ENCODE measurements at places on chromosomes 11 and 22. TPM values are rescaled to one million over a fixed set of nuclear protein-coding genes. Genes with fewer than 3 reads are reported as not detected.

GDPD4 gene
- total RNA-seq: not detected

KRTAP5-8 gene
- total RNA-seq: not detected

LMNTD2 gene
- total RNA-seq: 1.0 TPM

TSSK2 gene
- not detected for total RNA-seq

TSKU gene
- 19.2 TPM for total RNA-seq

DNA sequence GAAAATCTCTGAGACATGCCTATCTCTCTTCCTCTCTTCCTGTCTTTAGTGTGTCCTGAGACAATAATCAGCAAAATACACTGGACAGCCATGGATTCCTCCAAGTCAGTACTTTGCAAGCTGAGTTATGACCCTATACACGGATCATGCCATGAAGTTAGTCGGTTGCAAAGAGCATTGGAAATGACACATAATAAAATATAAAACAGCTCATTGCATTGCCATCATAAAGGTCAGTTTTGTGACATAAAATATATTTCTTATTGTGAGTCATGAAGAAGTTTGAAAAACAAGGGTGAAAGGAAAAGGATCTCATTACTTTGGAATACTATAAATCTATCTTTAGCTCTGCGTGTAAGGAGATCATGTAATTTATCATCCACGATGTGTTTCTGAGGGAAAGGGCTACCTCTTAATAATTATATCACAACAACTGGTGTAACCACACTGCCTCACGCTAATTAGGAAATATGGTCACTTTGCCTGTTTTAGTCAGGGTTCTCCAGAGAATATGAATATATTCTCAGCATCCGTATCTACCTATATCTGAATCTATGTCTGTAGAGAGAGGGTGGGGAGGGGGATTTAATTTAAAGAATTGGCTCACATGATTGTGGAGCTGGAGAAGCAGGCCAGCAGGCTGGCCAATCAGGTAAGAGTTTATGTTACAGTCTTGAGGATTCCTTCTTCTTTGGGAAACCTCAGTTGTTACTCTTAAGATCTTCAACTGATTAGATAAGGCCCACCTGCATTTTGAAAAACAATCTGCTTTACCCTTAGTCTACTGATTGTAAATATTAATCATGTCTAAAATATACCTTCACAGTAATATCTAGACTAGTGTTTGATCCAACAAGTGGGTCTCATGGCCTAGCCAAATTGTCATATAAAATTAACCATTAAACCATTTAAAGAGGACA is 198.8 kb downstream of the FAT3 start:
- DNase-seq: no peak
- H3K27ac ChIP-seq: no peak overlapping the region
- H3K4me3 ChIP-seq: no peak overlapping the region
- H3K27me3 ChIP-seq: no peaks in the 10 kb centered on the region

GRCh38 chr11:95655536-95655935 is 134.0 kb downstream of the FAM76B start:
- no peaks in the 10 kb centered on the region for H3K27me3 ChIP-seq
- no peak overlapping the region for H3K27ac ChIP-seq
- H3K36me3 ChIP-seq: no peaks in the 10 kb centered on the region
- H3K4me3 ChIP-seq: no peak overlapping the region

DNA sequence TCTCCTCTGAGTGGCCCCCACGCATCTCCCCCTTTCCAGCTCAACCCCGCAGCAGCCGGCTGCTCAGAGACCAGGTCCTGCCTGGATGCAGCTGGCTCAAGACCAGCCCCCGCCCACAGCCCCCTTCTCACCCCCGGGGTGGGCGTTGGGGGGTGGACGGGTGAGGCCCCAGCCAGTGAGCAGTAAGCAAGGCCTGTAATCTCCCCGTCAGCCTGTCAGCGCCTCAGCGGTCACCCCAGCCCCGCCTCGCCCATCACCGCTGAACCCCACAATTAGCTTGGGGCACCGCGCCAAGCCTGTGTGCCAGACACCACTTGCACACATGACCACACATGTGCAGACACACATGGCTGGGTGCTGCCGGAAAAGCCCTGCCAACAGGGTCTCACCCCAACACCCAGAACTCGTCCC is 5.9 kb downstream of the PLXNB2 start:
- peak overlapping the region; percentile 11 for H3K4me3 ChIP-seq
- DNase-seq: no peak
- H3K36me3 ChIP-seq: no peaks in the 10 kb centered on the region

DNA sequence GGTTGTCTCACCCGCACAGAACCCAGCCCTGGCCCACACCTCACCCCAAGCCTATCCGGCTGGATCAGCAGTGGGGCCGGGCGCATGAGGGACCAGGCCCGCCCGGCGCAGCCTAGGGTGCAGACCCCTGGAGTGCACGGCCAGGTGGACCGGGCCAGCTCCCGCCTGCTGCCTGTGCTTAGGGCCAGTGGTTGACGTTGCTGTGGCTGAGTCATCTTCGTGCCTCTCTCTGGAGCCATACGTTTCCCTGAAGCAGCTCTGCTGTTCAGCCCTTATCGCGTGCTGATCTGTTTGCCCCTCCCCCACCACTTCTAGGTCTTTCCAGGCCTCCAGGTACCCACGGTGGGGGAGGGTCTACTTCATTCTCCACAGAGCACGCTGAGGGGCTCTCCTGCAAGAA is 39.5 kb downstream of the CDKN1C start:
- H3K36me3 ChIP-seq: no peaks in the 10 kb centered on the region
- no peak for DNase-seq
- no peaks in the 10 kb centered on the region for H3K27me3 ChIP-seq
- H3K4me3 ChIP-seq: no peak overlapping the region

GRCh38 chr11:128917144-128917724 is 25.4 kb downstream of the TP53AIP1 start:
- H3K4me1 ChIP-seq: no peaks in the 10 kb centered on the region
- no peak for DNase-seq
- H3K27me3 ChIP-seq: no peaks in the 10 kb centered on the region
- H3K36me3 ChIP-seq: no peaks in the 10 kb centered on the region
- no peak overlapping the region for H3K4me3 ChIP-seq

DNA sequence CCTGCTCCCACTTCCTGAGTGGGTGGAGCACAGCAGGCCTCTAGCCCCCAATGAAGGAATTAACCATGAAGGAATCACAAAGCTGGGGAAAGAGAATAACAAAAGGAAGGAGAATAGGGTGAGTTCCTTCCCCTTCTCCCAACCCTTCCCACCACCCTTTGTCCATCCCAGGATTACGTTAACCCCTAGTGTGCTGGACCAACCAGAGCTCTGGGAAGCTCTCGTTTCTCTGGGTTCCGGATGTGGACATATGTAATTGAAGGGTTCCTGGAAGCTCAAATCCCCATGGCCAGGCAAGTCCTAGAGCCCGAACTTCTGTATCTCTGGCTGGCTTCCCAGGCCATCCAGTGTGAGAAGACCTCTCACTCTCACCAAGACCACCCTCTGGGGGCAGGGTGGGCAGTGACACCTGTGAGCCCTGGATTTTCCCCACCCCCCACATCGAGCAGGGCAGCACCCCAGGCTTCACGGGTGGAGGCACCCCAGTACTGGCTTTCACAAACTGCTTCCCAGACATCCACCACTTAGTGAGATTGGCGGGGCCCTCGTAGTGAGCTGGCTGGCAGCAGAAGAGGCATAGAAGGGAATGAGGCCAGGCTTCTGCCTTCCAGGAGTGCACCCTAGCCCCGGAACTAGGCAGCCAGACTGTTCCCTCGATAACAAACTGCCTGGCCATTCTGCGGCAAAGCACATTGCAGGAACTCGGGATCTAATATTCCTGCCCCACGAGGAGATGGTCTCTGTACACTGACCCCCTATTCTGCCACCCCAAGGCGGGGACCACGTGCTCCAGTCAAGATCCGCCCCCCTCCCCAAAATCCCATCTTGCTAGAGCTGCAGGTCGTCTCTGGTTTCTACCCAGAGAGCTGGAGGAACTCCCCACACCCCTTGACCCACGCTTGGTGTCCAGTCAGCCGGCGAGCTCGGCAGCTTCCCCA is 2.1 kb downstream of the NECTIN1 start:
- DNase-seq: no peak
- H3K4me3 ChIP-seq: peak overlapping the region; percentile 67
- no peak overlapping the region for H3K27ac ChIP-seq

GRCh38 chr22:31321421-31321820 is 24.7 kb downstream of the PATZ1 start:
- H3K4me1 ChIP-seq: no peaks in the 10 kb centered on the region
- no peak for DNase-seq
- no peak overlapping the region for H3K4me3 ChIP-seq

DNA sequence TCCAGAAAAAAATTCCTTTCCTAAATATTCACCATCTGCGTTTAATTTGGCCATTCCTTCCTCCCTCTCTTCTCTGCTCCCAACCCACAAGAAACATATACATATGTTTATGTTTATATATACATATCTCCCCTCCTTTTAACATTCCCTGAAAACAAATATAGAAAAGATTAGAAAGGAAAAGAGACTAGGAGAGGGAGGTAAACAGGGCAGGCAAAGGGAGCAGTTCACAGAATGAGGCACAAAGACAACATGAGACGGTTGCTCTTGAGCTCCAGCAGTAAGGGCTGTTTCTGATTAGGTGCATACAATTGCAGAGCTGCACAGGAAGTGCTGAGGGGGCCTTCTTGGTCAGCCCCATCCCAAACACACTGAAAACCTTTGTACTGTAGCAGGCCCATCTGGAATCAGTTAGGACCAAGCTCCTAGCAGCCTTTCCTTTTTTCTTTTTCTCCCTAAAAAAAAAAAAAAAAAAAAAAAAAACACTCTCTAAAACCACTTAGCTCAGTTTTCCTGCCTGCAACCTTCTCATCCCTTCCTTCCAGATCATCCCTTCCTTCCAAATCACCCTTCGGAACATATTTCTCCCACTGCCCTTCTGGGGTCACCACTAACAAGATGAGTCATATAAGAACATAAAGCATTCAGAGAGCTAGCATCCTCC is 57.0 kb downstream of the RBFOX2 start:
- H3K4me3 ChIP-seq: no peak overlapping the region
- H3K36me3 ChIP-seq: no peaks in the 10 kb centered on the region
- DNase-seq: no peak

DNA sequence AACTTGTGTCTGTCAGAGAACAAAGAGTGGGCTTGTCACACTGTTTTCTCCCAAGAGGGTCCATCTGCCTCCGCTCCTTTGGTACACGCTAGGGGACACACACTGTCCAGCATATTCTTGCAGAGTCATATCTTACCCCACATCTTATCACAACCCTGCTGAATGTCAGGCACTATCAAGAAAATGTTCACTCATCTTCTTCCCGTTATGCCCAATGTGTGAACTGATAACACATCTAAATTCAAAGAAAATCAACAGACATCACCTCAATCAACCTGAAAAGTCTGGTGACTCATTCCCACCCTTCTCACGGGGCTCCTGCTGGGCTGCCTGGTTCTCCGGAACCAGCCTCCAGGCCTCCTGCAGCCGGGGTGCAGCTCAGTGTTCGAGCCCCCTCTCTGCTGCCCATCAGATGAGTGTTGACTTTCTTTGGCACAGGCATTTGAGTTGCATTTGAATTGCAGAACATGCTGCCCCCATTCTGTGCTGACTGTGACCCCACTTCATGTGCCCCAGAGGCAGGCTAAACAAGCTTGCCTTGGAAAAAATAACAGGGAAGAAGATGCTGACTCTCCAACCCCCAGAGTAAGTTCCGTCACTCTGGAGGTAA is 19.4 kb downstream of the GRAP2 start:
- no peak for DNase-seq
- no peaks in the 10 kb centered on the region for H3K27me3 ChIP-seq
- H3K4me1 ChIP-seq: no peaks in the 10 kb centered on the region
- H3K36me3 ChIP-seq: no peaks in the 10 kb centered on the region
- no peak overlapping the region for H3K27ac ChIP-seq
- H3K4me3 ChIP-seq: no peak overlapping the region

GRCh38 chr11:74519710-74520109 is 26.2 kb upstream of the LIPT2 start:
- H3K27me3 ChIP-seq: no peaks in the 10 kb centered on the region
- no peaks in the 10 kb centered on the region for H3K36me3 ChIP-seq
- no peak for DNase-seq
- H3K27ac ChIP-seq: no peak overlapping the region

DNA sequence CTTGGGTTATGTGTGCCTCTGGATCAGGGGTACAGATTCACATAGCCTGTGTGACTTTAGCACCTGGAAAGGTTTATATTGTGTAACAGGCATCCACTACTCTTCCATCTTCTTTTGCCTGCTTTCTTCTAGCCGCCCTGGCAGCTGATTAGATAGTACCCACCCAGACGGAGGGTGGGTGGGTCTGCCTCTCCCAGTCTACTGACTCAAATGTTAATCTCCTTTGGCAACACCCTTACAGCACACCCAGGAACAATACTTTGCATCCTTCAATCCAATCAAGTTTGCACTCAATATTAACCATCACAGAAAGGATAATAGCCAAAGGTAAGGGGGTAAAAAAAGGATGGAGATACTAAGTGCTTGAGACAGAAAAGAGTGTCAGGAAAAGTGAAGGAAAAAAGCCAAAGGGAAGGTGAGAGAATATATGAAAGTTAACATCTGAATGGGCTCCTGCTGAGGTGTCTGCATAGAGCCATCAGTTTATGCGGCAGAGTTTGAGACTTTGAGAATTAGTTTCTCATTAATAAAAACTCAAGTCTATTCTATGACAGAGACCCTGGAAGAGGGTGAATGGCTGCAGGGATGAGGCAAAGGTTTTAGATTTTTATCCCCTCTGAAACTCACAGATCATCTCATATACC is 2.6 kb upstream of the OR51B6 start:
- H3K4me3 ChIP-seq: no peak overlapping the region
- H3K27ac ChIP-seq: no peak overlapping the region
- H3K36me3 ChIP-seq: no peaks in the 10 kb centered on the region
- no peaks in the 10 kb centered on the region for H3K4me1 ChIP-seq

DNA sequence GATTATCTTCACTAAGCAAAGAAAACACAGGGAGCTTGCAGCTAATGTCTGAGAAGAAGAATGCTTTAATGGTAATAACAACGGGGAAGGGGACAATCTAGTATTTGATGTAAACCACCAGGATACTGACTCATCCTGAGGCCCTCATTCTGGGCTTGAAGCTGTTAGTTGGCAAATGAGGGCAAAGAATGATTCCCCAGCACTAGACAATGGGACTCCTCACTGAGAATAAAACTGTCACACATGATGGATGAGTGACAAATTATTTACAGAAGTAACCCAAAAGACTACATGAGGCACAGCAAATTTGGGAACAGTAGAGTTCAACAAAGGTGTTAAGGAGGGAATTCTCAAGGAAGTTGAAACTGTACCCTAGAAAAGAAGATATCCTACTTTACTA is 76.3 kb downstream of the FAM168A start:
- H3K27me3 ChIP-seq: no peaks in the 10 kb centered on the region
- DNase-seq: no peak
- H3K27ac ChIP-seq: no peak overlapping the region

DNA sequence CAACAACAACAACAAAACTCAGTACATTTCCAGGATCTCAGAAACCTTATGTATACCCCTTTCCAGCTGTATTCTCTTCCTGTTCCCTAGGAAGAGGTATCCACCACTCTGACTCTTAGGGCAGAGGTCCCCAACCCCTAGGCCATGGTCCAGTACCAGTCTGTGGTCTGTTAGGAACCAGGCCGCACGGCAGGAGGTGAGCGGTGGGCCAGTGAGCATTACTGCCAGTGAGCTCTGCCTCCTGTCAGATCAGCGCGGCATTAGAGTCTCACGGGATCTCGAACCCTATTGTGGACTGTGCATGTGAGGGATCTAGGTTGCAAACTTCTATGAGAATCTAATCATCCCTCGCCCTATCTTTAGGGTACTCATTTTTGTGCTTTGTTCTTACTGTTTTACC is 43.9 kb upstream of the LMO1 start:
- no peak for DNase-seq
- H3K27ac ChIP-seq: no peak overlapping the region
- H3K4me1 ChIP-seq: no peaks in the 10 kb centered on the region
- H3K27me3 ChIP-seq: no peaks in the 10 kb centered on the region
- H3K4me3 ChIP-seq: no peak overlapping the region

GRCh38 chr22:25169278-25170031 is 30.2 kb upstream of the CRYBB3 start:
- no peaks in the 10 kb centered on the region for H3K4me1 ChIP-seq
- no peak overlapping the region for H3K4me3 ChIP-seq
- no peak for DNase-seq
- H3K27me3 ChIP-seq: no peaks in the 10 kb centered on the region

Data from ovary (tissue), 10 donors.